ENCODE measurements at places on chromosomes 16 and 17.

DNA sequence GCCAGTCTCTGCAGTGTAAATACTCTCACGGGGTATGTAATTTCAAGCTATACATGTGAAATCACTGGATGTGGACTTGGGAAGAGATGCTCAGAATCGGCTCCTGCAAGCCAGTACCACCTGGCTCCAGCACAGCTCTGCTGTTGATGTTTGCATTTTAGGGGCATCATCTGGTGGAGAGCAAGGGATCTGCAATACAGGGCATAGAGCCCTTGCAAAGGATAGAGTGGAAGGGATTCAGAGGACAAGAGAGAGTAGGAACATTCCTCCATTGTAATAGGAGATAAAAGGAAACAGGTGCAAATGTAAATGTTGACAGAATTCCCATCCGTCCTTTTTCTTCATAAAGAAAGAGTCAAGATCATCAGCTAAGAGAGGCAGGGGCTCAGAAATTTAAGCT is 184.1 kb downstream of the PMP22 start:
- no peak for DNase-seq

DNA sequence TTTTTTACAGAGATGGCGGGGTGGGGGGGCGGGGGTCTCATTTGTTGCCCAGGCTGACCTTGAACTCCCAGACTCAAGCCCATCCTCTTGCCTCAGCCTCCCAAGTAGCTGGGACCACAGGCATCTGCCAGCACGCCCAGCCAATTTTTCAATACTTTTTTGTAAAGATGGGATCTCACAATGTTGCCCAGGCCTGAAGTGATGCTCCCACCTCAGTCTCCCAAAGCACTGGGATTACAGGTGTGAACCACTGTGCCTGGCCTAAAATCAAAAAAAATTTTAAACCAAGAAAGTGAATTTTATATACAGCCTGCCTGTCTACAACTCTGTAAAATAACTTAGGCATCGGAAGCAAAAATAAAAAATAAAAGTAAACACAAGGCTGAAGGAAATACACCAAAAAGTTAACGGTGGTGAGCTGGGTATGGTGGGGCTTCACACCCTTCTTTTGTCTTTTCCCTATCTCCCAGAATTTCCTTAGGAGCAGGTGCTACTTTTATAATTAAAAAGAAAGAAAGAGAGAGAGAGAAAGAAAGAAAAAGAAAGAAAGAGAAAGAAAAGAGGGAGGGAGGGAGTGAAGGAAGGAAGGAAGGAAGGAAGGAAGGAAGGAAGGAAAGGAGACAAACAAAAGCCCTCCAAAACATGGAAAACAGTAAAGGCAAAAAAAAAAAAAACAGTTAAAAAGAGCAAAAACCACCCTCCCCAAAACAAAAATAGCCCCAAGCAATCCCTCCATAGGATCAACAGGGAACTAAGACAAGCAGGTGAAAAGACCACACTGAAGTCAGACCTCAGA is 51.4 kb downstream of the TBC1D16 start:
- DNase-seq = no peak

- peak; percentile 87 for DNase-seq
These were observed 756 bp downstream of the TAX1BP3 start for GRCh38 chr17:3667366-3668278.

- no peak for DNase-seq
These were observed 40.4 kb downstream of the TNFRSF13B start for GRCh38 chr17:16931318-16932060.

DNA sequence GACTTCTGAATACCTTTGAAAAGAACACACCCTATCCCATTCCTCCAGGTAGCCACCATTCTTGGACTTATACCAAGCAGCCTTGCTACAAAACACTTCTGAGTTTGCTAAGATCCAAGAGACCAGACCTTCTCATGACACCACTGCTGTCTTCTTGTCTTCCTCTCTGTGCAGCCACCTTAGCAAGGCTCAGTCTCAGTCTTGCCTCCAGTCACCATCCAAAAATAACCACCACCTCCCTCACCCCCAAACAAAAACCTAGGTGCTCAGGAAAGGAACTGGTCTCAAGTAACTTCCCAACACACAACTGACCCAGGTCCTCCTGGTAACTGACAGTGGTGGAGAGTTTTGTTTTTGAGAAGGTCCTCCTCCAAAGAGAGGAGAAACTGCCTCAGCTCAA is 90.9 kb upstream of the CORO6 start:
- DNase-seq = no peak

DNA sequence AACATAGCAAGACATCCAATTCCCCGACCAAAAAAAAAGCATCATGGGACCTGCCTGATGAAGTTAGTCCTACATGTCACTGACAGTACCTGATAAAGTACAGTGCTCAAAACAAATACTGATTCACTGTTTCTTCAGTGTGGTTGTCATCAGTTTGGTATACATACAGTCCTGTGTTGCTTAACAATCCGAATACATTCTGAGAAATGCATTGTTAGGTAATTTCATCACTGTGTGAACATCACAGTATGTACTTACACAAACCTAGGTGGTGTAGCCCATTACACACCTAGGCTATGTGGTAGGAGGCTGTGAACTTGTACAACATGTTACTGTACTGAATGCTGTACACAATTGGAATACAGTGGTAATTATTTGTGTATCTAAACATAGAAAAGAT is 19.0 kb upstream of the FA2H start:
- no peak for DNase-seq

- DNase-seq = peak; percentile 72
These were observed at the start of gene SKAP1 for GRCh38 chr17:48429638-48430586. TSS of gene SKAP1 (minus strand) at chr17:48430214.

GRCh38 chr17:68482576-68483041 is 25.3 kb upstream of the WIPI1 start:
- no peak for DNase-seq

DNA sequence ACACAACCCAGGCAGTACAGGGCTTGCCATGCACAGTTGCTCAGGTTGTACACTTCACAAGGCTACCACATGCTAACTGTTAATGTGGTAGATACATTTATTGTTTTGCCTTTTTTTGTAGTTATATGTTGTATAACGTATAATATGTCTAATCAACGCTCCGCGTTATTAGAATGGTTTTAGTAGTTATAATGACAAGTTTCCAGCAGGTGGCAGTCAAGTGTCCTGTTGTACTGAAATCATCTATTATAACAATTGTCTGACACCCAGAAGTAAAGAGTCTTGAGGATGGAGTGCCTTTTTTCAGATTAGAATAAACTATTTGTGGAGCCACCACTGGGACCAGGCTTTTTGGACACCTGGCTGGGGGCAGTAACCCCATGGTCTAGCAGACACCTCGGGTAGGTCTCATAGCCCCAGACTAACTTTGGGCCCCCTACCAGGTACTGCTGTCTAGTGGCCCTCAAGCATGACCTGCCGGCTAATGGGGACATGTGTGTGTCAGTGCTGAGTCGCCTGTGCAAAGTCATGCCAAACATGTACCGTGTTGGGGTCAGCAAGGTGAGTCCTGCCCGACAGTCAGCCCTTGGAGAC is 32.8 kb downstream of the MYO15A start:
- peak; percentile 63 for DNase-seq

DNA sequence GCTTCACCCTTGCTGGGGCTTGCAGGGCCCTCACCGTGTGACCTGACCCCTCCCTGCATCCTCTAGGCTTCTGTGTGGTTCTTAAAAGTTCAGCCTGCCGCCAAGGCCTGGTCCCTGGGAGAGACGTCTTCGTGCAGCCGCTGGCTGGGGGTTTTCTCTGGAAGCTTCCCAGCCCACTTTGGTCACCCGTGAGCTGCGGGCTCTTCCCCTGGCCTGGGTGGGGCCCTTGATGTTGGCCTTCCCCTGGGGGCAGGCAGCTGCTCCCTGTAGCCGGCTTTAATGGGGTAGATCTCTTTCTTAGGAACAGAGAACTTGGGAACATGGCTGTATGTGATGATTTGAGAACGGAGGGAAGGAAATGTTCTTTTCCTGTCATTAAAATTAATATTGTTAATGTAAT is 32.7 kb downstream of the ZNF750 start:
- DNase-seq = no peak

DNA sequence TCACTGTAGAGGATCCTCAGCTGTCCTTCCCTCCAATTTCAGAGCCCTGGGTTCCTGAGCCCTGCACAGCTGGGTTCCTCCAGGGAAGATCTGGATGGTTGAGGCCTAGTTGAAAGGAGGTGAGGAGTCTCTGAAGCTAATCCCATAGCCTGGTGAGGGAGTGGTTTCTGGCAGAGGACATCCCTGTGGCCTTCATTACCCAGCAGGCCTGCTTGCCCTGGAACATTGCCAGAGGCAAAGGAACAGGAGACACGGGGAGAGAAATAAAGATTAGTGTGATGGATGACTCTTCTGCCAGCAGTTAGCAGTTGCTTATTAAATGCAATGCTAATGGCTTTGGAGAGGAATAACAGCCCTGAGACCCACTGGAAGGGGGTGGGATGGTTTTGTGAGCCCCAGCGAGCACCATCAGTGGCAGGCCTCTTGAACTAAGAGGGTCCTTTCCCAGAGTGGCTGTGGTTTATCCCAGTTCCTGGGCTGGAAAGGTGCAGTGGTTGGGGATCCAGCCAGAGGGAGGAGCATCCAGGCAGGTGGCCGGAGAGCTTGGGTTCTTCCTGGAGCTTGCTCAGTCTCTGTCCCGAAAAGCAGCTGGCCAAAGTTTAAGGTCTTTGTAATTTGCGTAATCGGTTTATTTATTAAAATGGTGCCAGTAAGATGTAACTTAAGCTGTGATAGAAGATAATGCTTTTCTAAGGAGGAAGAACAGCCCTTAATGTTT is 209.7 kb downstream of the CCDC182 start:
- DNase-seq = peak; percentile 52

DNA sequence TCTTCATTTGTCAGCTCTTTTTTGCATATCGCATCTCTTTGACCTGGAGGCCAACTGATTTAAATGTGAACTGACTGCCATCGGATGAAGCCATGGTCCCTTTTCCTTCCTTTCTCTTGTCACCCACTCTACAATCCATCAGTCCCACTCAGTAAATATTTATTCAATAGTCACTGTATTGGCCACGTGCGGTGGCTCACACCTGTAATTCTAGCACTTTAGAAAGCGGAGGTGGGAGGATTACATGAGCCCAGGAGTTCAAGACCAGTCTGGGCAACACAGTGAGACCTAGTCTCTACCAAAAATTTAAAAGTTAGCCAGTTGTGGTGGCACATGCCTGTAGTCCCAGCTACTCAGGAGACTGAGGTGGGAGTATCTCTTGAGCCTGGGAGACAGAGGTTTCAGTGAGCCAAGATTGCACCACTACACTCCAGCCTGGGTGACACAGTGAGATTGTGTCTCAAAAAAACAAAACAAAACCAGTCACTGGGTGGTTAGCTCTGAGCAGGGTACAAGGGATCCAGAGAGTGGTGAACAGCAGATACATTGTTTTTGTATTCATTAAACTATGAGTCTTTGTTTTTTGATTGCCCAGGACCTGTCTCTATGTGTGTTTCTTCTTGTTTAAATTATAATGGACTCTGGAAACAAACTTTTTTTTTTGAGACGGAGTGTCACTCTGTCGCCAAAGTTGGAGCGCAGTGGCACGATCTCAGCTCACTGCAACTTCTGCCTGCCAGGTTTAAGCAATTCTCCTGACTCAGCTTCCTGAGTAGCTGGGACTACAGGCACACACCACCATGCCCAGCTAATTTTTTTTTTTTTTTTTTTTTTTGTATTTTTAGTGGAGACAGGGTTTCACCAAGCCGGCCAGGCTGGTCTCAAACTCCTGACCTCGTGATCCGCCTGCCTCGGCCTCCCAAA is 6.9 kb downstream of the PHAF1 start:
- DNase-seq = no peak

DNA sequence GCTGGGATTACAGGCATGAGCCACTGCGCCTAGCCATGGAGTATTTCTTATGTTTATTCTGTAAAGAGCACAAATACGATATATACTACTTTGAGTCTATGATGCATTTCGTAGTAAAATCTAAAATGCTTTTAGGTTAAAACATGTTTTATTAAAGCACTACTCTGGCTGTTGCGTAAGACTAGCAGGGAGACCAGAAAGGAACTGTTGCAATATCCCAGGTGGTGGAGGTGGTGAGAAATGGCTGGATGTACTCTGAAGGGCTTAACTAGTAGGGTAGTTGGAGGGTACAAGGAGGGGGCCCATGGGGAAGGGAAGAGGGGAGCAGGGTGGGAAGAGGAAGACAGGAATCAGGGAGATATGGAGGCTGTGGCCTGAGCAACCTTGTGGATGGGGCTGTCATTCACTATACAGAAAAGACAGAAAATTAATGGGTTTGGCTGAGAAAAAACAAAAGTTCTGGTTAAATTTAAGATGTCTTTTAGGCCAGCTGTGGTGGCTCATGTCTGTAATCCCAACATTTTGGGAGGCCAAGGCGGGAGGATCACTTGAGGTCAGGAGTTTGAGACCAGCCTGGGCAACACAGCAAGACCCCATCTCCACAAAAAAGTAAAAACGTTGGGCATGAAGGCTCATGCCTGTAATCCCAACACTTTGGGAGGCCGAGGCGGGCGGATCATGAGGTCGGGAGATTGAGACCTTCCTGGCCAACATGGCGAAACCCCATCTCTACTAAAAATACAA is 35.8 kb downstream of the ST3GAL2 start:
- no peak for DNase-seq

GRCh38 chr16:65622151-65622550 is 500.3 kb upstream of the CDH11 start:
- no peak for DNase-seq

GRCh38 chr16:31253642-31254045 is 6.1 kb upstream of the ITGAM start:
- no peak for DNase-seq

DNA sequence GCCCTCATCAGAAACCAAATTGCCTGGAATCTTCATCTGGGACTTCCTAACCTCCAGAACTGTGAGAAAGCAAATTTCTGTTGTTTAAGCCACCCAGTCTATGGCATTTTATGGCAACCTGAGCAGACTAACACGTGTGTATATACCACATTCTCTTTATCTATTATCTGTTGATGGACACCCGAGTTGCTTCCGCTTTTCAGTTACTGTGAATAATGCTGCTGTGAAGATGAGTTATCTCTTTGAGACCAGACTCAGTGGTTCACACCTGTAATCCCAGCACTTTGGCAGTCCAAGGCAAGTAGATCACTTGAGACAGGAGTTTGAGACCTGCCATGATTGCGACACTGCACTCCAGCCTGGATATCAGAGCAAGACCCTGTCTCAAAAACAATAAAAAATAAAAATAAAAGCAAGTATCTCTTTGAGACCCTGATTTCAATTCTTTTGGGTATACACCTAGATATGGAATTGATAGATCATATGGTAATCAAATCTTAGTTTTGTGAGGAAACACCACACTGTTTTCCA is 27.2 kb upstream of the CNEP1R1 start:
- DNase-seq = no peak

GRCh38 chr17:47665655-47666054 is 15.9 kb downstream of the KPNB1 start:
- DNase-seq = no peak

All from SW480 (cell line).